ENCODE measurements at places on chromosomes 3 and 15. TPM values are rescaled to one million over a fixed set of nuclear protein-coding genes. Genes with fewer than 3 reads are reported as not detected.

- DNase-seq = no peak
These were observed 417.7 kb upstream of the CFAP20DC start for GRCh38 chr3:59467476-59467875.

The CLDN18 gene
- not detected for total RNA-seq

DNA sequence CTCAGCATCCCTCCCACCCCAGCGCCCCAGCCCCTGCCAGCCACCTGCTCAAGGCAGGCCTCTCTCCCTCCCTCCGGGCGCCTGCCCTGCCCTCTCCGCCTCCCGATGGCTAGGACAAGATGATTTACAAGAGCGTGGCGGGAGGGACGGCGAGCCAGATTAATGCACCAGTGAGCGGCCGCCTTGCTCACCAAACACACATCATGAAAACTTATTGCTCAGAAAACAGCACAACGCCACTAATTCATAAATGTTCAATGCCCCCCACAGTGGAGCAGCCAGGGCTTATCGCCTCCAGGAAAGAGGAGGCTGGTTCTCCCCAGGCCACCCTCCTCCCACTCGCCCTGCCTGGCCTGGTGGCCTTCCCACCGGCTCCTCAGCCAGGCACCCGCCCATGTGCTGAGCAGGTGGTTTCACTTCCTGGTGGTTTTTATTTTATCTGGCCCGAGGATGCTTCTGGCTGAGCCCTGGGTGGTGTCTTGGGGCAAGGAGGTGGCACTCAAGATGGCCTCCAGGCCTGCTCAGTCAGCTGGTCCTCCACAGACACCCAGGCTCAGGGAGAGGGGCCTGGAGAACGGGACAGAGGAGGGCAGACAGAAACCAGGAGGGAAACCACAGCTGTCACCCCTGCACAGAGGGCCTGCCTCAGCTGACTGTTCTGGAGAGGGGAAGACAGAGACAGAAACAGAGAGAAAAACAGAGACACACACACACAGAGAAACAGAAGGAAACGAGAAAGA lies 284.9 kb downstream of the UACA start:
- DNase-seq = no peak

The AP3B2 gene
- 0.36 TPM for total RNA-seq

GRCh38 chr3:33096093-33096868 lies 665 bp downstream of the GLB1 start:
- DNase-seq = peak; percentile 88

The LDHAL6B gene
- not detected for total RNA-seq

DNA sequence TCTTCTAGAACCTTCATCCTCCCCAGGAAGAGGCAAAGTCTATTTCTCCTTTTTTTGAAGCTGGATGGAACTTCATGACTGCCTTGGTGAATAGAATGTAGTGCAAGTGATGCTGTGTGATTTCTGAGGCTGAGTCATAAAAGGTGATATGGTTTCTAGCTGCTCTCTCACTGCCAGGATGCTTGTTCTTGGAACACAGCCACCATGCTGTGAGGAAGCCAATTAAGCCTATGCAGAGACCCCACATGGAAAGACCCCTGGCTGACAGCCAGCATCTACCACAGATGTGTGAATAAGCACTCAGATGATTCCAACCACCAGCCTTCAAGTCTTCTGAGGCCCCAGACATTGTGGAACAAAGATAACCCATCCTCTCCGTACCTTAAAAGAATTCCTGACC lies 57.0 kb downstream of the ISL2 start:
- DNase-seq = peak; percentile 59

DNA sequence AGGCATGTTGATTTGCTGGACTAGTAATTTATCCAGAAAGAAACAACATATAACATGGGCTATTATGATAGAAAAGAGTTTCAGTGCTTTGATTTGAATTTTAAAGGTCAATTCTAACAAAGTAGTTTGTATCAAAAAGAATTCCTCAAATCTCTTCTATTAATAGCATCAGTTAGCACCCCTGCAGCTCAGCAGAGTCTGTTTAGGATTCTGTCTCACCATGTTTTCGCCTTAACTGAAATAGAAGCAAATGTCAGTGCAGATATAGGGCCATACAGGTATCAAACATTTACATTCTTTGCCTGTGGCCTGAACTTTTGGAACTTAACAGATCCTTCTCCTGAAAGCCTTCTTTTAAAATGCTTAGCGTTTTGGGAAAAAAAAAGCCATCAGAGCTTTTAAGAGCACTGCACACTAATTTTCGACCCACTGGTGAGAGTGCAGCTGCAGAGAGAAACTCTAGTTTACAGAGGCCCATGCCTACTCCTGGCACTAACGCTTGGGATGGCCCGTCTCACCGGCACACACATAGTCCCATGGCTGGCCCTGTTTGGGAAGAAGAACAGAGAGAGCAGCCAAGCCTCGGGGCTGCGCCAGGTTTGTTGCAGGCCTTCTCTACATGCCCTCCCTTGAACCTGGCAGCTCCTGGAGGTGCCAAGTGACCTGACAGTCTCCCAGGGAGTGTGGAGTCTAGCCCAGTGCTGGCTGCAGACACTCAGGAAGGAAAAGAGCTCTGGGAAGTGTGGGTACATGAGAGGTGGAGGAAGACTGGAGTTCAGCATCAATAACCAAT lies 9.9 kb upstream of the PAQR9 start:
- DNase-seq = no peak

The PARP15 gene
- 3.2 TPM for total RNA-seq

DNA sequence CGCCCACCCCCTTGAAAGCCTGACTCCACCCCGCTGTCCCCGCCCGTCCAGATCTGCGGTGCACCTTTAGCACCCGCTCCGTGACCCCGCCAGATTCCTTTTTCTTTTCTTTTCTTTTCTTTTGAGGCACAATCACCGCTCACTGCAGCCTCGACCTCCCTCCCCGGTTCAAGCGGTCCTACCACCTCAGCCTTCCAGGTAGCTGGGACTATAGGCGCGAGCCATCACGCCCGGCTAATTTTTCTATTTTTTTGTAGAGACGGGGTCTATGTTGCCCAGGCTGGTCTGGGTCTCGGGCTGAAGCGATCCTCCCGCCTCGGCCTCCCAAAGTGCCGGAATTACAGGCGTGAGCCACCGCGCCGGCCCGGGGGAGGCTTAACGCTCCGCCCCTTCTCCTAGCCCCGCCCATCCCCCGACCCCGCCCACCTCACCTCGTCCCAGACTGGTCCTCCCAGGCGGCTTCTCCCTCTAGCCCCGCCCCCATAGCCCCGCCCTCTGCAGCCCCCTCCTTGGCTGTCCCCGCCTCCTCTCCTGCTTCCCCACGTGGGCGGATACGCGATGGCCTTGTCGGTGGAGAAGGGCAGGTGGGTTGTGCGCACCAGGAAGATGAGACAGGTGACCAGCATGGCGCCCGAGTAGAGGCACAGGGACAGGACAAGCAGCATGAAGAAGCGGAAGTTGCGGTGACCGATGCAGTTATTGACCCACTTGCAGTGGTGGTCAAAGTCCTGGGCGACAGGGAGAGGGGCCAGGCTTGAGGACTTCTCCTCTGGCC lies 3.2 kb downstream of the ZDHHC19 start:
- DNase-seq = no peak

The TRPM1 gene
- total RNA-seq = under 0.01 TPM

The LRRC49 gene
- 18.1 TPM for total RNA-seq

GRCh38 chr3:47476330-47476626 lies 537 bp upstream of the SCAP start:
- DNase-seq = no peak
